ENCODE measurements at places on chromosomes 16 and 17.
A peak's percentile ranks its signal among the peaks of the same experiment; 100 is the strongest.

- no peak for DNase-seq
Observed at GRCh38 chr16:65280845-65281512, 159.1 kb upstream of the CDH11 start.

- DNase-seq, result no peak
Observed at GRCh38 chr17:53472586-53472985, 350.1 kb upstream of the KIF2B start.

- DNase-seq, result peak; percentile 19
Observed at GRCh38 chr17:9890124-9890523, 14.9 kb downstream of the RCVRN start.

DNA sequence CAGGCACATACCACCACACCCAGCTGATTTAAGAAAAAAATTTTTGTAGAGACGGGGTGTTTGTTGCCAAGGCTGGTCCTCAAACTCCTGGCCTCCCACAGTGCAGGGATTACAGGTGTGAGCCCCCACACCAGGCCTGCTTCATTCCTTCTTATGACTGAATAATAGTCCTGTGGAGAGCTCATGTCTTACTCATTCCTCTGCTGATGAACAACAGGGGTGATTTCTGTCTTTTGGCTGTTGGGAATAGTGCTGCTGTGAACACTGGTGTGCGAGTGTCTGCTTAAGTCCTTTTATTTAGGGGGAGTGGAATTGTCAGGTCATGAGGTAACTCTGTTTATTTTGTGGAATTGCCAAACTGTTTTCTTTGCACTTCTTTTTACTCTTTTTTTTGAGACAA, 2.7 kb upstream of the CTRB1 start:
- DNase-seq, result no peak

GRCh38 chr17:79007504-79008381, 1.8 kb downstream of the CANT1 start:
- DNase-seq, result no peak

DNA sequence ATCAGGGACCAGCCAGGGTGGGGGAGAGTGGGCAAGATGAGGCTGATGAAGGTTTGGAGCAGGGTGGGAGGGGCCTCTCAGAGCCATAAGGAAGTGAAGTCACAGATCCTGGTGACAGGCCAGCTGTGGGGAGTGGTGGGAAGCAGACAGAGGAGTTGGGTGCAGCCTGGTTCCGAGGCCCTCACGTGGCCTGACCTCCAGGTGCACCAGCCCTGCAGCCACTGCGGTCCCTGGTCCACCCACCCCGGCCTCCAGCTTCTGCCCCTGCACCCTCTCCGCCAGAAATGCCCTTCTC, 3.9 kb upstream of the ZFPM1 start:
- no peak for DNase-seq

DNA sequence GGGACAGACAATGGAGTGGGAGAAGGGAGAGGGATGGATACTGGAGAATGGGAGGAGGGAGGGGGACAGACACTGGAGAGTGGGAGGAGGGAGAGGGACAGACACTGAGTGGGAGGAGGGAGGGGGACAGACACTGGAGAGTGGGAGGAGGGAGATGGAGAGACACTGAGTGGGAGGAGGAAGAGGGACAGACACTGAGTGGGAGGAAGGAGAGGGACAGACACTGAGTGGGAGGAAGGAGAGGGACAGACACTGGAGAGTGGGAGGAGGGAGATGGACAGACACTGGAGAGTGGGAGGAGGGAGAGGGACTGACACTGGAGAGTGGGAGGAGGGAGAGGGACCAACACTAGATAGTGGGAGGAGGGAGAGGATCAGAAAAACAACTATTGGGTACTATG, 426.7 kb upstream of the PMFBP1 start:
- DNase-seq, result no peak

- no peak for DNase-seq
Observed at GRCh38 chr17:5078106-5079028, at the start of gene ZFP3. ZFP3 (plus strand) TSS chr17:5078467; CDS start chr17:5091505, 13,038 bp downstream.

- DNase-seq, result no peak
Observed at GRCh38 chr17:37820313-37820994, 75.6 kb upstream of the HNF1B start.

GRCh38 chr16:60414613-60415012, 1621.6 kb downstream of the CDH8 start:
- no peak for DNase-seq

DNA sequence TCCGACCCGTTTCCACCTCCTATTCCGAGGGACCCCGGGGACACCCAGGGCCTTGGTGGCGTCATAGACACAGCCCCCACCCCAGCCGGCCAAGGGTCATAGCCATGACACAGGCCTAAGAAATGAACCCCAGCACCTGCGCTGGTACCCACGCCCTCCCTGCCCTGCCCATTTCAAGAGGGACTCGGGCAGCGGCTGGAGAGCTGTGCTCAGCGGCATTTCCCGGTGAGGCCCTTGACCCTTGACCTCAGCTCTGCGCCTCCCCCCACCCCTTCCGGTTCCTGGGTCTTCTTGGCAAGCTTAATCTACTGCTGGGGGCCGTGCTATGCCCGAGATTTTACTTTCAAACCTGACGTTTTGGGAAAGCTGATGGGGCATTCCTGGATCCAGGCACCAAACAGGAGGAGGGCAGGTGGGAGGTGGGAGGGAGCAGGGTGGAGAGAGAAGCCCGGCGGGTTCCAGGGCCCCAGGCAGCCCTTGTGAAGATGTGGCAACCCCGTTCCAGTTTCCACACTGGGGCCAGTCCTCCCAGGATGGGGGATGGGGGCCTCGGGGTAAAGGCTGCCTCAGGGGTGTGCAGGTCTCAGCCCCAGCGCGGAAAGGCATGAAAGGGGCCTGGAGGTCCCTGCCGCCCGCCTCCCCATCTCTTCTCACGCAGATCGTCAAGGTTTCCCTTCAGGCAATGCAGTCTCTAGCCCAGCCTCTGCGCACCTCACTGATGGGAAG, at the start of gene SLC22A31:
Gene SLC22A31 (minus strand): TSS at position 414 of the 726 bp plus-strand sequence. CDS start 36 bp downstream, at position 378.
- no peak for DNase-seq

Measured in RKO (cell line).